ENCODE measurements at places on chromosomes 2 and 18.

DNA sequence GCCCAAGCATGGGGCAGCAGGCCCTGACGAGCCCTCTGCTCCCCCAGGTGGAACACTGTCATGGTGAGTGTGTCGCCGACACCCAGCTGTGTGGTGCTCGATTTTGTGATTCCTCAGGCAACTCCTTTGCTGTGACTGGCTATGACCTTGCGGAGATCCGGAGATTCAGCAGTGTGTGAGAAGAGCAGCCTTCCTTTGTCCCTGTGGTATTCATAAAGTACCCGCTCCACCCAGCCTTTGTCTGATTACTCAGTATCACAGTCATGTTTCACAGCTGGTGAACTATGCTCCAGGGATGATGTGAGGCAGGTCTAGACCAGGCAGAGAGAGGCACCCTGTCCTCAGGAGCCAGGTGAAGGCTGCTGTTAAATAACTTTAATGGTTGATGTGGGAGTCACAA, 4.0 kb downstream of the WDR54 start:
- DNase-seq: no peak

DNA sequence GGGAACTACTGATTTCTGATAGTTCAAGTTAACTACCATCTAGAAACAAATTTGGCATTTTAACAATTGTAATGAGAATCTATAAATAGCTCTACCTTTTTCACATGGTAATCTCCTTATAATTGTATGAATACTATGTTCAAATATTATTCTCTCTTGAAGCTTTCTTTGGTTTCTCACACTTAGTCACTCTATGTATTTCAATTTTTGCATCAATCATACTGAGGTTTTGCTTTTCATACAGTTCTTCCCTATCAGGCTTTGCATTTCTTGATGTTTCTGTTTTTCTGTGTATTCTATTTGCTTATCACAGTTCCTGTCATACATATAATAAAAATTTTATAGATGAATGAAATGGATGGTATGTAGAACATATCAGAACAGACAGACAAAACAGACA, 16.0 kb downstream of the VPS54 start:
- no peak for DNase-seq

GRCh38 chr18:48832938-48833700, 117.6 kb downstream of the SMAD7 start:
- peak; percentile 46 for DNase-seq

DNA sequence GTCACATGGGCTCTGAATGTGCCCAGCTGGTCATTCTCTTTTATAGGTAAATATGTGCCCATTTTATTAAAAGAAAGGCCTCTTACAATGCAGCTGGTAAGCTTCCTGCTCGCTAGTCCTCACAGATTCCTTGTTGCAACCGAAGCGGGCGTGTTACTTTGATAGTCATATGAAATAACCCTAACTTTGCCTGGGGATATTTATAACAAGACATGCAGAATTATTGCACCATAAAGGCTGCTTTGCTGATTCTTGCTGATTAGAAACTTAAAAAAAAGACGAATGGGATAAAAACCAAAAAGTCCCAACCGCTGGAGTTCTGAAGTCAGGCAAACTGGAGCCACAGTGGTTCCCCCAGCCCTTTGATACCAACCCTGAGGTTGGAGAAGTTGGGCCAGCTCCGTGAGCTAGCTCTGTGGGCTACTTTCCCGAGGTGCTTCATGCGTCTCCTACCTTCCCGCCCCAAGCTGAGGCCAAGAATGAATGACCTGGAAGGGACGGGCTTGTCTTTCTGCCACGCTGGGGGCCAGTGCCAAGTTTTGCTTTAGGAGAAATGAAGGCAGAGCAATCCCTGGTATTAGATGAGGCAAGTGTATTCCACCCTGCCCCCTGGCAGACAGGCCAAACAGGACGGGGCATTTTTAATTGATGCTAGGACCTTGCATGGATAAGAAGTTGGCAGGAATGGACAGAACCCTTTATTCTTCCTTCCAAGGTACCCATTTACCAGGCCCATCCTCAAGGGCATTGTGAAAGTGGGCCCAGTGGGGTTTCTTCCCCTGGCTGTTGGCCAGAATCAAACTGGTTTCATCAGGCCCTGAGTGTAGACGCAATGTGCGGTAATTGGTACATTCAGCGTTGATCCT, 140.4 kb downstream of the KCTD1 start:
- no peak for DNase-seq

DNA sequence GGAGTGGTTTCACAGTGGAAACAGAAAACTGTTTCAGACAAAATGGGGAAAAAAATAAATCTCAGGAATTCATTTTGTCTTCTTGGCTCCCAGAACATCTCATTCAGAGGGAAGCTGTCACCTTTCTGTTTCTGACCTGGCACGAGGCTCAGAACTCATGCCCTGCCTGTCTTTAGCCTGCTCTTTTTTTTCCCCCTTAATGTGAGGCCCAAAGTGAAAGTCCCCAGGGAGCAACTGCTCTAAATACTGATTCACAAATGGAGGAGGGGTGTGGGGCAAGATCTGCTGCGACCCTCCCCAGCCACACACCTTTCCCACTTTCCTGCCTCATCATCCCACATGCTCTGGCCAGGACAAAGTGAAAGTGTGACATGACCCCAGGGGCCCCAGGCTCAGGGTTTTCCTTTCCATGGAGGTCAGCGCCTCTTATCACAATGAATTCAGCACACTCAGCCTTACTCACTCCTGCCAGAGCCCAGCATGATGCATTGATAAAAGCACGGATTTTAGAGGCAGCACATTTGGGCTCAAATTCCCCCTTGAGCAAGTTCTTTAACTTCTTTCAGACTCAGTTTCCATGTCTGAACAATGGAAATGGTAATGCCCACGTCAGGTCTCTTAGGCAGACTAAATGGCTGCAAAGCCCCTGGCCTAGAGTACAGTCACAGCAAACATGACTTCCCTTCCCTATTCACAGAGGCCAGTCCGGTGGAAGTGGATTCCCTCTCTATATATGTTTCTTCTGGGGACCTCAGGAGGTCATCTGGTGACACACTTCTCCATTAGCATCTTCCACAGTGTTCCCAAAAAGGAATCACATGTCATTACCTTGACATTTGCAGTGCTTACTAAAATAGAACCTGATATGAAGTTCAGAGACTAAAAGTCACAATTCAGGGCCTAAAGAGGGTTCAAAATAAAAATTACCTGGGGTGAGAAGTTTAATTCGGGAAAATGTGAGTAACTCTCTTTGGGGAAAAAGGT, 55.3 kb upstream of the TMEM163 start:
- DNase-seq: no peak

All from activated CD4-positive, alpha-beta T cell treated with anti-CD3 and anti-CD28 coated beads, Interleukin-2, Interleukin-4, amounts not matched to agents 100 ng/mL and 50 ng/mL, durations not matched to agents 16 hours and 8 hours (primary cell).